Epithelial cell of umbilical artery (primary cell): ENCODE measurements at places on chromosomes 4 and X. TPM values are rescaled to one million over a fixed set of nuclear protein-coding genes. Genes with fewer than 3 reads are reported as not detected.

CDK16 gene
- total RNA-seq: 67.9 and 72.2 TPM in 2 replicates

SPANXB1 gene
- not detected in 2 replicates for total RNA-seq

TRIM60 gene
- not detected in 2 replicates for total RNA-seq

RHOXF2 gene
- total RNA-seq: not detected in 2 replicates

GSPT2 gene
- 5.8 and 7.4 TPM in 2 replicates for total RNA-seq

STARD8 gene
- 3.2 and 6.1 TPM in 2 replicates for total RNA-seq

RADX gene
- total RNA-seq: under 0.01 and 0.30 TPM in 2 replicates

S100P gene
- not detected in 2 replicates for total RNA-seq

PTTG2 gene
- total RNA-seq: not detected in 2 replicates

GAGE1 gene
- total RNA-seq: not detected in 2 replicates

RASGEF1B gene
- not detected in 2 replicates for total RNA-seq

ADGRL3 gene
- total RNA-seq: 0.32 TPM in 1 of 2 replicates, not detected in the other

PSAPL1 gene
- total RNA-seq: not detected in 2 replicates

IL2RG gene
- not detected in 2 replicates for total RNA-seq
